ENCODE measurements at places on chromosomes 7 and 10.

DNA sequence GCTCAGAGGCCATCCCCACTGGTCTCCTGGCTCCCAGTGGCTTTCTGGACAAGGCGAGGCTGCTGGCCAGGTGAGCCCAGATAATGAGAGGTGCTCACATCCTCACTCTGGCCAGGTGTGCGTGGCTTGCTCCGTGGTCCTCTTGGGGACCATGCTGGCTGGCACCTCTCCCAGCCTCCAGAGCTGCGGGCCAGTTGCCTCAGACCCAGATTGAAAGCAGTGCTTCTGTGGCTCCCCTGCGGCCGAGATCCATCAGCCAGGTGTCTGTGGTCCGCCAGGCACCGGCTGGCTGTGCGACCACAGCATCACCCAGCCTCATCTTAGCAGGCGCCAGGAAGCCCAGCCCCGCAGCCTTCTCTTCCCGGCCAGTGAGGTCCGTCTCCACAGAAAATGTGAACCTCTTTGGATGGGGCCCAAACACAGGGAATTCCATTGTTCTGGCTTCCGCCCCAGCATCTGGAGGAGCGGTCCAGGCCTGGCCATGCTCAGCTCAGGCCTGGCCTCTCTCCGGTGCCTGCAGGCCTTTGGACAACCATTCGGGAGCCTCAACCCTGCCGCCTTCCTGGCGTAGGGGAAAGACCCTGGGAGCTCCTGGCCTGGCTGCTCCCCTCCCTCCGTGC lies 5.2 kb upstream of the TTYH3 start:
- DNase-seq: no peak

DNA sequence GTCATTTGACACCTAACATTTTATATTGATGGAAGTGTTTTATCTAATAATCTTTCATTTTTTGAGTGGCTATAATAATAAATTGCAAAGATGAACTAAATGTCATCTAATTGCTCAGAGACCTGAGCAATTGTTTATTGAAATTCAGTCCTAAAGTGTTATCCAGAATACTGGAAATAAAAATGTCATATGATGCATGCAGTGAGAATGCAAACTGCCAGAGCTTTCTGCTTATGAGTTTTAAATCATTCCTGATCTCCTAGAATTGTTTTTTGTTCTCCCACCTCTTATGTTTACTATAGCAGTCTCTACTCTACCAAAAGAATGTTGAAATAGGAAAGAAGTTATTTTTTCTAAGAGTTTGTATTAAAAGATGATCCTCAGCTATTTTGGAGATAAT lies 116.7 kb downstream of the FOXP2 start:
- no peak for DNase-seq

GRCh38 chr10:93435621-93436397 lies 46.3 kb downstream of the MYOF start:
- no peak for DNase-seq

DNA sequence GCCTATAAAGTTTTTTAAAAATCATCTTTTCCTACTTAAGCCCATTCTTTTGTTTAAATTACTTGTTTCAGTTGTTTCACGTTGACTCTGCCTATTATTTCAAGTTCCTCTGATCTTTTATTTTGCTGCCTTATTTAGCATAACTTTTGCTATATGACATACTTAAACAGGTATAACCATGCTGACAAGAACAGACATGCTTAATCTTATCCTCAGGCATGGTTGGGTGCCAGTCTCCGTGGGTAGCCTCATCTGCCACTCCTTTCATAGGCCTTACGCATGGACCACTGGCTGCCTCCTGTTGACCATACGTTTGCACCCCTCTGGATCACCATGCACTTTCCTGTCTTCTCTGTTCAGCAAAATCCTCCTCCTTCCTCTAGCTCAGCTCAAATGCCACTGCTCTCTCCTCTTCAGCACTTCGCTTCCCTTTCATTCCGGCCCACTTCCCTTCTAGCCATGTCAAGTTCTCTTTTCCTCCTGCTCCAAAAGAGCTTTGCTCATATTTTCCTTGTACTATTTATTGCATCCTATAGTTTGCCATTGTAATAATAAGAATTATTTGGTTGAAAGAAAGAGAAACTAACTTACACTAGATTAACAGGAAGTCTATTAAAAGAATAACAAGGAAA lies 10.0 kb upstream of the TSPAN33 start:
- no peak for DNase-seq

GRCh38 chr7:90618876-90619275 lies 22.8 kb downstream of the CDK14 start:
- no peak for DNase-seq

- DNase-seq: peak; percentile 50
Measured at GRCh38 chr7:151992375-151992774, 33.1 kb upstream of the GALNT11 start.

DNA sequence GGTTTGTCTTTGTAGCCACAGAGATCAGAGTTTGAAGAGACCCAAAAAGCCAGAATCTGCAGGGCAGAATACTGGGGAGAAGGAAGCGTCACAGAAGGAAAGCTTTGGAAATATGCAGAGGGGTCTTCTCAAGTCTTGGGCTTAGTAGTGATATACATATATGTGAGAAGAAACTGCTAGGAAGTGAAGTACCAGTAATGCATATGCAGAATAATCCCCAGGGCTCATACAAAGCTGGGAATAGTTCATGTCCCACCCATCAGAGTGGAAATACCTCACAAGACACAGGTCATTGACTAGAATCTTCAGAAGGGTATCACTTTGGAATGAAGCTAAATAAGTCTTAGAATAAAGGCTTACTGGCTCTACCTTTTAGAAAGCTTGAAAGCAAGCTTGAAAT lies 39.6 kb downstream of the C10orf71 start:
- no peak for DNase-seq

DNA sequence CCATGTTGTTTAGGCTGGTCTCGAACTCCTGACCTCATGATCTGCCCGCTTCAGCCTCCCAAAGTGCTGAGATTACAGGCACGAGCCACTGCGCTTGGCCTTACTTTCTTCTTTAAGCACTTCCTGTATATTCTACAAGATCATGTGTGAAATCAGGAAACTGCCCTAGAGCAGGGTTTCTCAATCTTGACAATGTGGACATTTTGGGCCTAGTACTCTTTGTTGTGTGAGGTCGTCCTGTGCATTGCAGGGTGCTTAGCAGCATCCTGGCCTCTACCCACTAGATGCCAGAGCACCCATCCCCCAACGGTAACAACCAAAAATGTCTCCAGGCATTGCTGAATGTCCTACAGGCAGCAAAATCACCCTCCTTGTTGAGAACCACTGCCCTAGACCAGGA lies 24.7 kb downstream of the RRP12 start:
- no peak for DNase-seq

GRCh38 chr7:69751026-69751425 lies 152.8 kb downstream of the AUTS2 start:
- no peak for DNase-seq

- DNase-seq: no peak
Measured at GRCh38 chr7:158497627-158498026, 90.0 kb downstream of the PTPRN2 start.

DNA sequence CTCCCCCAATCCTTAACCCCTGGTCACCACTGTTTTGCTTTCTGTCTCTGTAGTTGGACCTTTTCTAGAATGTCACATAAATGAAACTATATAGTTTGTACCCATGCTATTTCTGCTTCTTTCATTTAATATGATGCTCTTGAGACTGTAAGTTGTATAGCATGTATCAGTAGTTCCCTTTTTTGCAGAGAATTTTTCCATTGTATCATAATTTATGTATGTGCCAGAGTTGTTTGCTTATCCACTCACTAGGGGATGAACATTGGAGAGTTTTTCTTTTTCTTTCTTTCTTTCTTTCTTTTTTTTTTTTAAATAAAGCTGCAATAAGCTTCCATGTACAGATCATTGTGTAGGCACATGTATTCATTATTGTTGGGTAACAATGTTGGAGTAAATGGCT lies 544.8 kb downstream of the CNTNAP2 start:
- no peak for DNase-seq

DNA sequence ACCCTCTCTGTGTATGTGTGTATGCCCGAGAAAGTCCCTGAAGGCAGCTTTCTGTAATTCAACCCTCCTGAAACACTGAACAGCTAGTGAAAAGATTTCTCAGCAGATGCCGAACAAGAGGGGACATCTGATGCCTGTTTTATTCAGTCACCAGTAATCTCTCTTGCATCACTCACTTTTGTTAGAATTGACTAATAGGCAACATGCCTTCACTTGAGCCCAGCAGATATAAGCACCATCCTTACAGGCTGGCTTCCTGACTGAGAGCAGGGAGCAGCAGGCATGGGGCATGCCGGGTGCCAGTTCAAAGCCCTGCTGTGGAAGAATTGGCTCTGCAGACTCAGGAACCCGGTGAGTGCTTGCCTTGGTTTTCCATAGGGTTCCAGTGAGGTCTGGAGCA lies at the start of gene ABCA13:
Gene ABCA13 (plus strand): TSS at position 257 of the 400 bp plus-strand sequence. CDS start 26 bp downstream, at position 283.
- DNase-seq: no peak

GRCh38 chr10:114974625-114975024 lies 36.6 kb downstream of the TRUB1 start:
- no peak for DNase-seq

- no peak for DNase-seq
Measured at GRCh38 chr10:31769564-31769963, 159.1 kb downstream of the ARHGAP12 start.

DNA sequence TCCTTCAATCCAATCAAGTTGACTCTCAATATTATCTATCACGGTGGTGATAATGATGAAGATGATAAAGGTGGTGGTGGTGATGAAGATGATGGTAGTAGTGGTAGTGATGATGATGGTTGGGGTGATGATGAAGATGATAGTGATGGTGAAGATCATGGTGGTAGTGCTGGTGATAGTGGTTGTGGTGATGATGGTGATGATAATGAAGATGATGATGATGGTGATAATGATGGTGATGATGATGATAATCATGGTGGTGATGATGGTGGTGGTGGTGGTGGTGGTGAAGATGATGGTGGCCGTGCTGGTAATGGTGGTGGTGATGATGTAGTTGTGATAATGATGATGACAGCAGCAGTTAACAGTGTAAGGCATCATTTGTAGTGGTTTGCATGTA lies 29.8 kb upstream of the SDK1 start:
- no peak for DNase-seq

GRCh38 chr10:119625570-119626280 lies 25.5 kb upstream of the BAG3 start:
- no peak for DNase-seq

DNA sequence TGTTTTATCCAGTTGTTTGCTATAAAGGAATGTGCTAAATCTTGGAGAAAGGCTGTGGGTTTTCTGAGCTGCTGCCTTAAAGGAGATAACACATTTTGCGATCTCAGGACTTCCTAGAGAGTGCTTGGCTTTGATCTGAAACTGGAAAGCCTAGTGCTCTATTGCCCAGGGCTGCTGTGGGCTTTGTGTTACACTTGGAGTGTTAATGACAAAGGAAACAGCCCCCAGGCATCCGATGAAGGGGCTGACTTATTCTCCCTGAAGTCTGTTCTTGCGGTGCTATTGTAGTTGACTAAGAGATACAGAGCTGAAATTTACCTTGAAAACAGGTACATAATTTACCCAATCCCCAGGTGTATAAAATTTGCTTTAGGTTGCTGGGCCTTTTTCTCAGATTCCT lies 74.5 kb downstream of the SND1 start:
- DNase-seq: no peak

- DNase-seq: no peak
Measured at GRCh38 chr10:36448760-36449691, 676.4 kb upstream of the ANKRD30A start.

- no peak for DNase-seq
Measured at GRCh38 chr10:13321576-13321975, 21.7 kb upstream of the PHYH start.

DNA sequence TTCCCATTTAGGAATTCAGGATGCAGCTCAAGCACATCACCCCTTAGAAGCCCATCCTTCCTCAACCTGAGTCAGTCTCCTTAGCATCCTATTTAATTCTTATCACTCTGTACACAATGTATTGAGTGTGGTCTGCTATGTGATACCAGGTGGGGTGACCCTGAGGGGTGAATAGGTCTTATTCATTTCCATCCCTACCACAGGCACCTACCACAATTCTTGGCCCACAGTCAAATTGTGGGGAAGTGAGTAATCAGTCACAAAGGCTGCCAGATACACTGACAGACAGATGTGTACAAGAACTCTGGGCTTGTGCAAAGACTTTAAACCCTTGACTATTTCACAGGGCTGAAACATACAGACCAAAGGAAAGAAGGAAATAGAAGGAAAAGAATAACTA lies 560.5 kb downstream of the PARD3 start:
- DNase-seq: peak; percentile 15

- no peak for DNase-seq
Measured at GRCh38 chr7:128673571-128673970, 1.5 kb downstream of the GARIN1A start.

DNA sequence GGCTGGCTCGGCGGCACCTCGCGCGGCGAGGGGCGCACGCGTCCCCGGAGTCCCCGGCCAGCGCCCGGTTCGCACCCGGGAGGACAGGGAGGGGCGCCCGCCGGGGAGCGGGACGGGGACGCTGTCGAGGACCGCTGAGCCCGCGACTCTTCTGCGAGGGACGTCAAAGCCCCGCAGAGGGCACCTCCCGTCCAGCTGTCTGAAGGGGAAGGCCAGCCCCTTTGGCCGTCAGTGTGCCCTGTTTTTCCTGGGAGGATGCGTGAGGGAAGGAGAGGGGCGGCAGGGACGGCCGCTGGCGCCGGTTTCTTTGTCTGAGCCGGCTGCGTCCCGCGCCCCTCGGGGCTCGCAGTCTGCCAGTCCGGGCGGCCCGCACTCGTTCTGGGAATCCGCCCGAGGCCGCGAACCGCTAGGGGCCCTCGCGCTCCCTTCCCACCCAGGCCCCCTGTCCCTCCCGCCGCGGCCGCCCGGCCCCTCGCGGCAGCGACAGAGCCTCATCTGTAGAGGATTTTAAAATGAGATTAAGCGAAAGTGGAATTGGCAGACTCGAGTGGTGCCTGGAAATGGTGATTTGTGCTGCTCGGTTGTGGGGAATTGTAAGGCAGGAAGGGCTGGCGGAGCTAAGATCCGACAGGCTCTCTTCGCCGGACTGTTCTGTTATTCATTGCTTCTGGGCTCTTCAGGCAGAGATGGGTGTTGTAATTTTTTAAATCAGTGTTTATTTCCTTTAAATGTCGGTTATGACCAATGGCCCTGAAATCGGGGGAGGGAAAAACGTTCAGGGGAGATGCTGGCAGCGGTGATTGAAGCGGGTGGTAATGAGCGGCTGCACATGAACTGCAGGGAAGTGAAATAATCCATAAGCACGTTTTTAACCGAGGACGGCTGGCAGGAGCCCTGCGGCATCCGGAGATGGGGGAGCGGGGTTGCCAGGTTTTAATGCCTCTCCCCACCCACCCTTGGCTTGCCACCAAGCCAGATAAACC lies 618 bp upstream of the RELN start:
- DNase-seq: no peak

GRCh38 chr7:44667190-44667589 lies 60.8 kb downstream of the OGDH start:
- DNase-seq: no peak

DNA sequence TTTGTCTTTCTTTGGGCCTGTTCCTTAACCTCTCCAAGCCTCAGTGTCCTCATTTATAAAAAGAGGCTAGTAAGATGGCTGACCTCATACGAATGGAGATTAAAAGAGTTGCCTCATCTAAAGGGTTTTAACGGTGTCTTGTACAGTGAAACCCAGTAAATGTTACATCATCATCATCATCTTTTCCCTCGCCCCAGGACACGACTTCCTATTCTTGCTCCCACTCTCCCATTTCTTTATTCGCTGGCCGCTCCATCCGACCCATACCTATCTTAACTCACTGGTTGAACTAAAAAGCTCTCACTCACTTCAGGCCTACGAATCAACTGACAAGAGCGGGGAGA lies 554 bp downstream of the FRA10AC1 start:
- DNase-seq: no peak

All from stimulated activated CD4-positive, alpha-beta T cell treated with anti-CD3 and anti-CD28 coated beads, Interleukin-1b, Interleukin-23, amount 100 ng/mL, for 48 hours (primary cell).